ENCODE measurements at places on chromosomes 5 and 9. TPM values are rescaled to one million over a fixed set of nuclear protein-coding genes. Genes with fewer than 3 reads are reported as not detected.

- DNase-seq = no peak
These were observed 35.7 kb downstream of the SLC6A3 start for GRCh38 chr5:1409381-1410110.

TXNDC8 gene
- not detected for total RNA-seq

DNA sequence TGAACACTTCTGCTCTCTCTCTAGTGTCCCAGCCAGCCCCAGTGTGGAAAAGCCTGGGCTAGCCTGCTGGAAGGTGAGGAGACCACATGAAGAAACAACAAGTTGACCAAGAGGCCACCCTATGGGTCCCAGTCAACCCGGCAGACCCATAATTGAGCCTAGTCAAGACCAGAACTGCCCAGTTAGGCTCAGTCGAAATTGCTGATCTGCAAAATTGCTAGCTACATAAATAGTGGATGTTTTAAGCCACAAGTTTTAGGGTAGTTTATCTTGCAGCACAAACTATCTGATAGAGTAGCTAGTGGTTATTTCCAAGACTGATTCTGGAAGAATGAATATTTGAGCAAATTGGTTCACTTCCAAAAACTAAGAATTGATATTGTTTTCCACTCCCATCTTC, 82.3 kb upstream of the CCDC112 start:
- no peak for DNase-seq

PCDHB5 gene
- total RNA-seq = not detected

DNA sequence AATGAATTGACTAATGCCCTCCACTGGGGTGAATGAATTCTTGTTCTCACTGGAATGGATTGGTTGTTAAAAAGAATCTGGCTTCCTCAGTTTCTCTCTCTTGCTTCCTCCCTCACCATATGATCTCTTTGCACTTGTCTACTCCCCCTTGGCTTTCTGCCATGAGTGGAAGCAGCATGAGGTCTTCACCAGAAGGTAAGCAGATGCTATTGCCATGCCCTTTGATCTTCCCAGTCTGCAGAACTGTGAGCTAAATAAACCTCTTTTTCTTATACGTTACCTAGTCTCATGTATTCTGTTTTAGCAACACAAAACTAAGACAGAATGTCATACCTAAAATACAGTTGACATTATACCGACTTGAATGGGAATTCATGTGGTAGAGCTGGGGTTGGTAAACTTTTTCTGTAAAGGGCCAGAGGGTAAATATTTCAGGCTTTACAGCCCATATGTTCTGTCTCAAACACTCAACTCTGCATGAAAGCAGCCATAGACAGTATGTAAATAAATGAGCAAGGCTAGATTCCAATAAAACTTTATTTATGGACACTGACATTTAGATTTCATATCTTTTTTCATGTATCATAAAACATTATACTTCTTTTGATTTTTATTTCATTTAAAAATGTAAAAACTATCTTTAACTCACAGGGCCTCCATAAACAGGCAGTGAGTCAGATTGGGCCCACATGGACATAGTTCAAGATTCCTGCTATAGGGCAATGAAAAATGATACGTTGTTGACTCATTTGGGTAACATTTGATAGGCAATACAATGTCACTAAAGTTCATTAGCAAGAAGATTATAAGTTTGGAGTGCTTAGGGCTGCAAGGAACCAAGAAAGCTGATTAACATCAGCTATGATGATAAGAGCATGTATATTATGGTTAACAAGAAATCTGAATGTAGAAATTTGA, 79.4 kb upstream of the TLE4 start:
- DNase-seq = no peak

DNA sequence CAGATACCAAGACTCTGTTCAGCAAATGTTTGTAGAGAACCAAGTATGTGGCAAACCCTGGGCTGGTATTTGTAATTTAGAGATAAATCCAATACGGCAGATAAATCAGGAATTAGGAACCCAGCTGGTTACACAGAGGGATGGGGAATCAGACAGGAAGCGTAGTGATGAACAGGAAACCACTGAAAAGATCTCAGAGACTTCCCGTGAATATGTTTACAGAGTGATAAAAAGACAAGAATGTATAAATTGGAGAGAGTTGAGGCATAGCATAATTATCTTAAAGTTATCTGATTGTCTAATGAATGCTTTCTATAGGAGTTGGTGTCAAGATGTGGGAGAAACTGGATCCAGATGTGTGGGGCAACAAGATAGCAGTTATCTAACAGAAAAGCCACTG, 246.6 kb upstream of the SMARCA2 start:
- no peak for DNase-seq

DNA sequence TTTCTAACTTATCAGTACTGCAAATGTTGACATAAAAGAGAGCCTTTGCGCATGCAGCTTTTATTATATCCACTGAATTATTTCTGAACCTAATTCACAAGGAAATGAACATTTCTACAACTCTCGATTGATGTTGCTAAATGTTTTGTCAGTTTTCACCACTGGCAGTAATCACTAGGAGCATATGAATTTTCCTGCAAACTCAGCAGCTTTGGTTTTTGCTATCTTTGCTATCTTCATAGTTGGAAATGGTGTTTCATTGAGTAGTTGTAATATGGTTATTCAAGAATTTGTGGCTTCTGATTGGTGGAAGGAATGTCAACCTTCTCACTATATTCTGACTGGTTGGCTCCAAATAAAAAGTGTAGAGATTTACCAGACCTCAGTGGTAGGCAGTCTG, 8.9 kb upstream of the SHC3 start:
- DNase-seq = no peak

LCN10 gene
- 0.30 TPM for total RNA-seq

DNA sequence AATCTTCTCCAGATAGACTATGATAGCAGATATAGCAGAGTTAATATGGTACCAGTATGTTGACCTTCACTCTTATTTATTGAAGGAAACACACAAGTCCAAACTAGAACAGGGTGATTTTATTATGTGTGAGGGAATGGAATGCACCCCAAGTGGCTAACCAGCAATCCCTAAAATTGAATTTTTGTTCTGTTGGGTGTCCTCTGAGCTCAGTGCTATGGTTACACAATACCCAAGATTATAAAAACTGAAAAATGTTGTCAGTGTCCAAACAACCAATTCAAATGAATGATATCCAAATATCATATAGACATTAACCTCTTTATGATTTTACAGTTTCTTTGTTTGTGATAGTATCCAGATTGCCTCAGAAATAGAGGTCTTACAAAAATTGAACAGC, 60.9 kb downstream of the NNT start:
- DNase-seq = no peak

Data from CD4-positive, CD25-positive, alpha-beta regulatory T cell (primary cell).